ENCODE measurements at places on chromosomes 13 and 19.
A peak's percentile ranks its signal among the peaks of the same experiment; 100 is the strongest.

DNA sequence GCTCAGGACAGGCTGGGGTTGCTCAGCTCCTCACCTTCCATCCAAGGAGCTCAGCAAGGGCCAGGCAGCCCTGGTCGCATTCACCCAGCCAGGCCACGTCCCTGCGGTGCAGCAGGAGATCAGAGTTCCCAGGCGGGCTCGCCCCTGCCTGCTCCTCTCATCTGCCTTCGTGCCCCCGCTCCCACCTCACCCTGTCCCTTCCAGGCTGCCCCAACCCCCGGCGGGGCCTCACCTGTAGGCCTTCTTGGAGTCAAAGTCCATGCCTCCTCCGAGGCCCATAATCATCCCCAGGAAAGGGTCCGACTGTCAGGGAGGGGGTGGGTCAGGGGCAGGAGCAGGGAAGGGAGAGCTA lies 1.3 kb upstream of the RINL start:
- no peak for DNase-seq

DNA sequence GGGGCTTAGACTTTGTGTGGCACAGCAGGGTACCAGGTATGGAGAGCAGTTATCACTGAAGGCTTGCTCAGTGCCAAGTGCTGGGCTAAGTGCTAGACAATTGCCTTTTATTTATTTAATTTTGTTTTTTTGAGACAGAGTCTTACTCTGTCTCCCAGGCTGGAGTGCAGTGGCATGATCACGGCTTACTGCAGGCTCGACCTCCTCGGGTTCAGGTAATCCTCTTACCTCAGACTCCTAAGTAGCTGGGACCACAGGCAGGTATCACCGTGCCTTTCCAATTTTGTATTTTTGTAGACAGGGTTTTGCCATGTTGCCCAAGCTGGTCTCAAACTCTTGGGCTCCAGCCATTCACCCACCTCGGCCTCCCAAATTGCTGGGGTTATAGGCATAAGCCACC lies 256.9 kb downstream of the ZNF536 start:
- DNase-seq = no peak

DNA sequence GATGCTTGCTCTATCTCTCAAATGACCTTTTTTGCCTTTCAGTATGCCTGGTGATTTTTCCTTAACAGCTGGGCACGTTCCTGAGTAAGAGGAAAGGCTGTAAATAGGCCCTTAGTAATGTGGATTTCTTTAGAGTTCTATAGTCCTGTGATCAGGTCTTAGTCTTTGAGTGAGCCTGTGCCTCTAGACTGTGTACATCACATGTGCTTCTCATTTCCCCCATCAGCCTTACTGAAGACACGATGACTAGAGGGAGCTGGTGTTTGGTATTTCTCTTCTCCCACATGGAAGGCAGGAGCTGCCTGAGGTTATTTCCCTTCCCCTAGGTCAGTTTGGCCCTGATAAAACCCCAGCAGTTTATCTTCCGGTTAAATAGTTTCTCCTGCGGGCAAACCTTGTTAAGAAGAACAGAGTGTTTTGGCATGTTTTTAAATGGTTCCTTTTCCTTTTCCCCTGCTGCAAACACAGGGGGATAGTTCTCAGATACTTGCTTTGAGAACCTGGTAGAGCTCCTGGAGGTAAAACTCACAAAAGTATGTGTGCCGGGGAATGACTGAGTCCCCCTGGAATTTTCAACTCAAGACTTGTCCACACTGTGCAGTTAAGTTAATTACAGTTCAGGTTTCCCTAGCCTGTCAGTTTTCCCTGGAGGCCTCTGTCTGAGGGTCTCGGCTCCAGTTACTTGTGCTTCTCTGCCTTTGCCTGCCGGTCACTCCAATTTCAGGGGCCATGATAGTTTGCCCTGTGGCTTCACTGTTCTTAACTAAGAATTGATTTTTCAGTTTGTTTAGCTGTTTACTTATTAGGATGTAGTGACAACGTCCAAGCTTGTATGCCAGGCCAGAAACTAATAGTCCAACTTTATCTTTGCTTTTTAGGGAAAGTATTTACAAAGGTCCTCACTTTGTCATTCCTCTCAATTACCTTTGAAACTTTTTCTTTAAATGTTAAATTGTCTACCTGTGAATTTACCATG lies 94.4 kb downstream of the URI1 start:
- DNase-seq = no peak

GRCh38 chr13:50527188-50527587 lies 316.3 kb downstream of the DLEU7 start:
- no peak for DNase-seq

- DNase-seq = no peak
Observed at GRCh38 chr13:48477191-48477855, 55.6 kb downstream of the RCBTB2 start.

GRCh38 chr19:18985257-18985656 lies 44.2 kb upstream of the HOMER3 start:
- DNase-seq = no peak

DNA sequence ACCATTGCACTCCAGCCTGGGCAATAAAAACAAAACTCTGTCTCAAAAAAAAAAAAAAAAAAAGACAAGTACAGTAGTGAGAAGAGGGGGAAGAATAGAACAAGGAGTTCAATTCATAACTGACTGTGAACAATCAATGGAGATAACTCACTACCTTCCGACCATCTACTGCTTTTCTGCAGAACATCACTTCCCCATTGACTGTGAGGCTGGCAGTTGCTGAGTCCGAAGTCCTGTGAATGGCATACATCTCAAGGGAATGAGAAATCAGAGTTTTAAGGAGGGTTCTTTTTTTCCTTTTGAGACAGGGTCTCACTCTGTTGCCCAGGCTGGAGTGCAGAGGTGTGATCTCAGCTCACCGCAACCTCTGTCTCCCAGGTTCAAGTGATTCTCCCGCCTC lies 11.2 kb downstream of the ZNF565 start:
- no peak for DNase-seq

DNA sequence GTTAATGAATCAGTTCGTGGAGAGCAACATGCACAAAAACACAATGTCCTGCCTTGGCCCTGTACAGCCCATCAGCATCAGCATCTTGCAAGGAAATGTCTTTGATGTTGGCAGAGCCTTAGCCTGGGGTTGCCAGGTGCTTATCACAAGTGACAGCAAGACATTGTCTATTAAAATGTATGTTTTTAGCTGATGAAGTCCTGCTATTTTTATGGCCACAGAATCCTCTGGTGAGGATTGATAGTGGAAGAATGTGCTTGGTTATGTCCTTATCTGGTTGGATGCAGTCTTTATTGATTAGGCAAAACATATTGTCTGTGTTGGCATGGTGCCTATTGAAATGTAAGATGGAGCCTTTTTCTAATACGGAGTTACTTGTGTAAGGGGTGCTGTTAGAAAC lies 1427.0 kb upstream of the MIR17HG start:
- no peak for DNase-seq

GRCh38 chr13:90757127-90757680 lies 590.3 kb upstream of the MIR17HG start:
- DNase-seq = no peak

DNA sequence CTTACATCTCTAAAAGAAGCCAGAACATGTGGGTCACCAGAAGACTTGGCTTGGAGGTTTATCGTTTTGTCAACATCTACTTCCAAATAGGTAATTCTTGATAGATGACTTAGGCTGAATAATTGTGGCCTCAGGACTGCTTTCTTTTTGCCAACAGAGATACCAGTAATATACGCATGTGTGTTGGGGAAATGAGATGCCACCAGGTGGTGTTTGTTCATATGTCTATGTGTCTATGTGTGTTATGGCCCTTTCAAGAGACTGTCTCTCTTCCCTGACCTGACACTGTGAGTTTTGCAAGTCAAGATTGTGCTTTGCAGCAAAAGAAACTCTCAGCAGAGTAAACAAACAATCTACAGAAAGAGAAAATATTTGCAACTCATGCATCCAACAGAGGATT lies 31.6 kb upstream of the METTL21C start:
- DNase-seq = no peak

- no peak for DNase-seq
Observed at GRCh38 chr13:95788100-95788463, 111.1 kb downstream of the DNAJC3 start.

- DNase-seq = peak; percentile 100
Observed at GRCh38 chr19:49453013-49453756, at the start of gene ALDH16A1. TSS of gene ALDH16A1 (plus strand) at chr19:49453225. CDS start at chr19:49453332, 107 bp downstream.

DNA sequence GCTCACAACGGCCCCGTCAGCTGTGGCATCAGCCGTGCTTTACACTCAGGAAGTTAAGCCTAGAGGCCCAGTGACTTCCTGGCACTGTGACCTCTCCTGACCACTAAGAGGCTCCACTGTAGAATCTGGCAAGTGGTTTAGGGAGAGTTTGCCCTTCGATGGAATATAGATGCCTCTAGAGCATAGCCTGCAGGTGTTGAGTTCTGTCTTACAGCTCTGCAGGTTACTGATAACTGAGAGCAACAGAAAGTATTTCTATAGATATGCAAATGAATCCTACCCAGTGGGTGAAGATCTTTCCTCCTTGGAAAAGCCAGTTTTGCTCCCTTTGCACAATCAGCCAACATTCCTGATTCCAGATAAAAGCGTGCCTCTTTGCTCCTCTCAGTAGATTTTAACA lies 35.8 kb downstream of the ATP12A start:
- no peak for DNase-seq

DNA sequence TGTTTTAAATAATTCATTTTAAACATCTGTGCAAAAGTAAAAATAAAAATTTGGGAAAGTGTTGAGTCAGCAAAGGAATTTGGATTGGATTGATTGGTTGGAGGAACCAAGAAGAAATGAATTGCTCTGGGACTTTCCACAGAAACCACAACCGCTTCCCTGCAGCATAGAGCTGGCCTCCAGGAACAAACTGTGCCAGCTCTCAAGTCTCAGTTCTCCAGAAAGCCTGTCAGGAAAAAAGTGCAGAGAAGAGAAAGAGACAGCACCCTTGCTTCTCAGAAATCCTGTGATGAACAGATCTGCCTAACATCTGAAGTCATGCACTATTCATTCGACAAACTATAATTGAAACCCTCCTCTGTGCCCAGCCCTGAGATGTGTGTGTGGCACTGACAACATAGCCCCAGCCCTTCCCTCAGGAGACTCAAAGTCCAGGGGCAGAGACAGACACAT lies 14.8 kb downstream of the LYPD3 start:
- no peak for DNase-seq

DNA sequence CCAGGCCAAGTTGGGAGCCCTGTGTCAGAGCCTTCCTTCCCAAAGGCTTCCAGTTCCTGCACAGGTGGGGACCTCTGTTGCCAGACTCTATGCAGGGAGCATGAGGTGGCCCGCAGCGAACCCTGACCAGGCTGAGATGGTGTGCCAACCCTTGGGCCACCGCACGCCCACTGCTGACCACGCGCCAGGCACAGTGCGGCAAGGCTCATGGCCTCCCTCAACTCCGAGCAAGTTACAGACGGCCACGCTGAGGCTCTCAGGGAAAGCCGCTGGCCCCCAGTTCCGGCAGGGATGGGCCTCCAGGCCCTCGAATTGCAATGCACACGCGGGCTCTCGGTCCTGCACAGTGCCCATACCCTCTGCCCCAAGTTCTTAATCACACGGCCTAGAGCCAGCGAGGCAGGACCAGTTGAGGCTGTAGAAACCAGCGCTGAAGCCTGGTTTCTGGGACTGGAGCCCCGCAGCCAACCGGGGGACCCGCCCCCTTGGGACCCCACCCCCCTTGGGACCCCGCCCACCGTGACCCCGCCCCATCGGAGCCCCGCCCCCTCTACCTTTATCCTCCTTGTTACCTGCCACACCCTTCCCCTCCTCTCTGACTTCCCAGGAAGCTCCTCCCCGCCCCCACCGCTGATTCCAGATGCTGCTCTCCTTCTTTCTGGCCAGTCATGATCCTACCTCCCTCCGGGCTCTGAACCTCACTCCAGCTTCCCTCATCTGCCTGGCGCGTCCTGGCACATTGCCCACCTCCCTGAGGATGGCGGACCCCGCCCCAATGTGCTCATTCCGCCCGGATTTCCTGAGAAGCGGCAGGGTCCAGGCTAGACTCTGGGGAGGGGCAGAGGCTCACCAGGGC lies 6.0 kb downstream of the PEX11G start:
- peak; percentile 67 for DNase-seq

- peak; percentile 58 for DNase-seq
Observed at GRCh38 chr19:13839130-13839937, 37.6 kb upstream of the NANOS3 start.

DNA sequence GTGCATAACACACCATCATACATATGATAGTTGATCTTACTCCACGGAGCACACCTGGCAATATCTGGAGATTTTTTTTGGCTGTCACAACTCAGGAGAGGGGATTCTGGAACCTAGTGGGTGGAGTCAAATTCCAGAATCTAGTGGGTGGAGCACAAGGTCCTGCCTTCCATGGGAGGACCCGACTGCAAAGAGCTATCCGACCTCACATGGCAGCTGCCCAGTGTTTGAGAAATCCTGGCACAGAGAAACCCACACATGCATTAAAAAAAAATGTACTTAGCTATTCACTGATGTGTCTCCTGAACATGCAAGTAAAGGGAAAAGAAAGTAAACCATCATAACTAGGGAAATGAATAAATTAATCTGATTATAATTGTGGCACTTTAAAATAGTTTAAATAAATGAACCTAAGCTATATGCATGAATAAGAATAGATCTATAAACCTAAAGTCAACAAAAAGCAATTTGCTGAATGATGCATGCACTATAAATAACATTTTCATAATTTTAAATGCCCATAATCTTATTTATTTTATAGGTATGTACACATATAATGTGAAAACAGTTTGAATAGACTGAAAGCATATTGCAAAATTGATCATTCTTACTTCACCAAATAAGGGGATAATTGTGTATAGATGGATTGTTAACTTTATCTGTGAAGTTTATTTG lies 300.3 kb downstream of the MYO16 start:
- no peak for DNase-seq

- no peak for DNase-seq
Observed at GRCh38 chr13:95833719-95834118, 156.8 kb downstream of the DNAJC3 start.

Measured in ecto neural progenitor cell (in vitro differentiated cells).